ENCODE measurements at places on chromosomes 12 and 14. TPM values are rescaled to one million over a fixed set of nuclear protein-coding genes. Genes with fewer than 3 reads are reported as not detected.

The BDKRB2 gene
- 0.63 TPM for total RNA-seq

GRCh38 chr14:61379639-61380184 is 58.3 kb downstream of the PRKCH start:
- DNase-seq: no peak

DNA sequence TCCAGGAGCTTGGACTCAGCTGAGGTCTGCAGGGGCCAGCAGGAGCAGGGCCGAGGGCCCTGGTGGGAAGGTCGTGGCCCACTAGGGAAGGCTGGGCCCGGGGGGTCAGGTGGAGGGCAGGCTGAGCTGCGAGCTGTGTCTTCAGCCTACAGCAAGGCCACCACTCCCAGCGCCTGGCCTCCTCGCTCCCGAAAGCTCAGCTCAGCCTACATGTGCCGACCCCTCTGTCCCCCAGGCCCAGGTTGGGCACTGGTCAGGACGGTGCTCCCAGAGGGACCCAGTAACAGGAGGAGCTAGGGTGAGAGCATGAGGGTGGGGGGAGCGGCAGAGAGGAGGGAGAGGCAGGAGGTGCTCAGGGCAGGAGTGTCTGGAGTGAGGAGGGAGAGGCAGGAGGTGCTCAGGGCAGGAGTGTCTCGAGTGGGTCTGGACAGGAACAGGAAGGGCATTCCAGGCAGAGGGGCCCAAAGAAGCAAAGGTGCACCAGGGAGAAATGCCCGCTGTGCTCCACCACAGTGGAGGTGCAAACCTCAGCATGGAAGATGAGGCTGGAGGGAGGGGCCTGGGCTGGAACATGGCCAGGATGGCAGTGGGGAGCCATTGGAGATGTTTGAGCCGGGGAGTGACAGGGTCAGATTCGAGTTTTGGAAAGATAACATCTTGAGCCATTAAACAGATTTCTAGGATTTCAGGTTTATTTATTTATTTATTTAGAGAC is 29.1 kb upstream of the GPR132 start:
- peak; percentile 20 for DNase-seq

The TBC1D30 gene
- 0.67 TPM for total RNA-seq

The PDE3A gene
- total RNA-seq: 183 TPM

GRCh38 chr12:124434951-124435805 is 132.2 kb downstream of the NCOR2 start:
- DNase-seq: no peak

- peak; percentile 25 for DNase-seq
Measured at GRCh38 chr14:100296106-100296651, 10.1 kb downstream of the SLC25A29 start.

The IPO4 gene
- total RNA-seq: 17.2 TPM

- DNase-seq: no peak
Measured at GRCh38 chr14:22824711-22825359, 4.9 kb upstream of the MRPL52 start.

- DNase-seq: peak; percentile 32
Measured at GRCh38 chr14:92990456-92991430, 67.8 kb downstream of the CHGA start.

GRCh38 chr12:76762601-76762980 is 1.3 kb upstream of the ZDHHC17 start:
- no peak for DNase-seq

DNA sequence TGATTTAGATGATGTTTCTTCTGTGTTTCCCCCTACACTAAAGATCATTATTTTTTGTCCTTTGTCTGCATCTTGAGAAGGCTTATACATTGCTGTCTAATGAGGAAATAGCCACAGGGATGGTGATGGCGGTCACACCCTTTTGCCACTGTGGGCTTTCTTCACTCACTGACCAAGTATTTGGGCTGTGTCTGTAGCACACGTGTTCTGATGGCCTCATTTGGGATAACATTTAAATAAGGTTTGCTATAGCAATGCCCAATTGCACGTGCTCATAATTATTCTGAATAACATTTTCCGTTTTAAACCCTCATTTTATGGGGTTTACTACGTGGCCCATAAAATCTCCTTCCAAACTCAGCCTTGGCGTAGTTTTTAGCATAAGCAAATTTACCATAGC is 230.3 kb upstream of the PRICKLE1 start:
- DNase-seq: no peak

GRCh38 chr12:128083132-128083729 is 183.7 kb upstream of the TMEM132C start:
- DNase-seq: no peak

- DNase-seq: no peak
Measured at GRCh38 chr14:22268875-22269274, 320.1 kb downstream of the DAD1 start.

- DNase-seq: no peak
Measured at GRCh38 chr14:51006781-51007211, 62.5 kb upstream of the PYGL start.

The ASPG gene
- 14.7 TPM for total RNA-seq

DNA sequence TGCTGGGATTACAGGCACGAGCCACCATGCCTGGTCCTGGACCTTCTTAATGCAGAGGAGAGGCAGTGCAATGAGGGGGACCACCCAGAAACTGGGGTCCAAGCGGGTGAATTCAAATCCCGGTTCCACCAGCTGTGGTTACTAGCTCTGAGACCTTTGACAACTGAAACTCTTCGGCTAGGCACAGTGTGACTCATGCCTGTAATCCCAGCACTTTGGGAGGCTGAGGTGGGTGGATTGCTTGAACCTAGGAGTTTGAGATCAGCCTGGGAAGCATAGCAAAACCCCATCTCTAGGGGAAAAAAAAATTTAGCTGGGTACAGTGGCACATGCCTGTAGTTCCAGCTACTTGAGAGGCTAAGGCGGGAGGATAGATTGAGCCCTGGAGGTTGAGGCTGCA is 5.0 kb upstream of the CD4 start:
- DNase-seq: no peak

DNA sequence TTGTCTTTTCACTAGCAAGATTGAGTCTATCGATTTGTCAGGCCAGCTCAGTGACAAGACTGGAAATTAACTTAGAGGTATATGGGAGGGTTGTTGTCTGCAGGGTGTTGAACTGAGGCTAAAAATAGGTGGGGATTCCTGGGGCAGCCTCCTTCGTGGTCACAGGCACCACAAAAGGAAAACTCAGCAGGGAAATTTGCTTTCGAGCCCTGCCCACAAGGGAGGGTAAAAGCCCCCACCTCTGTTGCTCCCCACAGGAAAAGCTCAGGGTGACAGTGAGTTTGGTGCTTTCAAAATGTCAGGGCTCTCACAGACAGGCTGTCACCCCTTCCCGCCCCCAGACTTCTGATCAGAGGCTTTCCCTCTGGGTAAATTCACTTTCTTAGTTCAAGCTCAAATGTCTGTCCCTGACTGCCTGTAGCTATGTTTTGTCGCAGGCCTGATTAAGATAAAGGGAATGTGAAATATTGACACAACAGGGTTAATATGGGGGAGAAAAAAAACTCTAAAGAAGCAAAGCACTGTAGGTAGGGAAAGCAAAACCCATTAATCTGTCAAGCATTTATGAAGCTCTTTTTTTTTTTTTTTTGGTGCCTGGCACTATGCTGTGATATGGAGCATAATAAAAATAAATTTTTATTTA is 11.7 kb upstream of the NFKBIA start:
- DNase-seq: no peak

GRCh38 chr12:104703372-104703771 is 246.6 kb downstream of the CHST11 start:
- DNase-seq: no peak

DNA sequence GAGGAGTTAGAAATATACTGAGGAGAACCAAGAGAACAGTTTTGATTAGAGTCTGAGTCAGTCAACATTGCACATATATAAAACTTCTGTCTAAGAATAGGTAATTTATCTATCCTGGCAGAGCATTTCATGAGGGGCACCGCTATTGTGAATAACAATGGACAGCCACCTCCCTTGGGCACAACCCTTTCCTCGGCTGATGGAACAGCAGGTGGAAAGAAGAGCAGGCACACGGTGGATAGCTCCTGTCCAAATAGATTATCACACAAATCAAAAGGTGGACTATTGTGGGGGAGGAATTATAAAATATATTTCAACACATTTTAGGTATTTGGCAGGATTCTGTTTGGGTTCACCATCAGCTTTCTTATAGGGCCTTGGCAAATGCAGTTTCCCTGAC is 84.0 kb upstream of the PTPRB start:
- DNase-seq: no peak

The OR9K2 gene
- total RNA-seq: not detected

DNA sequence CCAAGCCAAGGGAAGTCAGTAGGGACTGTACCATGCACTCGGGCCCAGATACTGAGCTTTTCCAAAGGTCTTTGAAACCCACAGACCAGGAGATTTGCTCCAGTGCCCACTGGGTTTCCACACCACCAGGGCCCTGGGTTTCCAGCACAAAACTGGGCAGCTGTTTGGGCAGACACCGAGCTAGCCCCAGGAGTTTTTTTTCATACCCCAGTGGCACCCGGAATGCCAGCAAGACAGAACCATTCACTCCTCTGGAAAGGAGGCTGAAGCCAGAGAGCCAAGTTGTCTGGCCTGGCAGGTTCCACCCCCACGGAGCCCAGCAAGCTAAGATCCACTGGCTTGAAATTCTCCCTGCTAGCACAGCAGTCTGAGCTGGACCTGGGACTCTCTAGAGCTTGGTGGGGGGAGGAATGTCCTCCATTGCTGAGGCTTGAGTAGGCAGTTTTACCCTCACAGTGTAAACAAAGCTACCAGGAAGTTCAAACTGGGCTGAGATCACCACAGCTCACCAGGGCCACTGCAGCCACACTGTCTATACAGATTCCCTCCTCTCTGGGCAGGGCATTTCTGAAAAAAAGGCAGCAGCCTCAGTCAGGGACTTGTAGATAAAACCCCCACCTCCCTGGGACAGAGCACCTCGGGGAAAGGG is 793.7 kb downstream of the RPS29 start:
- DNase-seq: no peak

The KIF5A gene
- total RNA-seq: 0.20 TPM

DNA sequence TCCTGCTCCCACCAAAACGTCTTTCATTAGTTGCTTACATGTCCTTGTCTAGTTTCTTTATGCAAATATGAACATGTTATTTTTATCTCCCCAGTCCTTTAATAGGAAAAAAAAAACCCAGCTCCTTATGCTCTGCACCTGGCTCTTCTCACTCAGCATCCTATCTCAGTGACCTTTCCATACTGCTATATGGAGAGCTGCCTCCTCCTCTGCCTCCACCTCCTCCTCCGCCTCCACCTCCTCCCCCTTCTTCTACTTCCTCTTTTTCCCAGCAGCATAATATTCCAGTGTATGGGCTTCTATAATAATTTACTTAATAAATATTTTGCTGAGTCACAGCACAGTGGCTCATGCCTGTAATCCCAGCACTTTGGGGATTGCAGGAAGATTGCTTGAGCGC is 31.5 kb downstream of the ABCB9 start:
- DNase-seq: no peak

DNA sequence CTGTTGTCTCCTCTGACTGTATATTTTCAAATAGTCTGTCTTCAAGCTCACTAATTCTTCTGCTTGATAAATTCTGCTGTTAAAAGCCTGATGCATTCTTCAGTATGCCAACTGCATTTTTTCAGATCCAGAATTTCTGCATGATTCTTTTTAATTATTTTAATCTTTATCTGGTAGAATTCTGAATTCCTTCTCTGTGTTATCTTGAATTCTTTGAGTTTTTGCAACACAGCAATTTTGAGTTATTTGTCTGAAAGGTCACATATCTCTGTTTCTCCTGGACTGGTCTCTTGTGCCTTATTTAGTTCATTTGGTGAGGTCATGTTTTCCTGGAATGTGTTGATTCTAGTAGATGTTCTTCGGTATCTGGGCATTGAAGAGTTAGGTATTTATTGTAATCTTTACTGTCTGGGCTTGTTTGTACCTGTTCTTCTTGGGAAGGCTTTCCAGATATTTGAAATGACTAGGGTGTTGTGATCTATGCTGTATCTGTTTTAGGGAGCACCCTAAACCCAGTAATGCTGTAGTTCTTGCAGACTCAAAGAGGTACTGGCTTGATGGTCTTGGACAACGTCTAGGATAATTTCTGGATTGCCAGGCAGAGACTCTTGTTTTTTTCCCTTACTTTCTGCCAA is 193.8 kb upstream of the NPAS3 start:
- DNase-seq: no peak

The RNASE1 gene
- 441 TPM for total RNA-seq

GRCh38 chr12:56593909-56594621 is 36.1 kb downstream of the BAZ2A start:
- DNase-seq: no peak

- no peak for DNase-seq
Measured at GRCh38 chr14:51410897-51411296, 170.8 kb downstream of the TMX1 start.

GRCh38 chr14:73792481-73792880 is 59.1 kb upstream of the PTGR2 start:
- no peak for DNase-seq

The PTHLH gene
- total RNA-seq: 0.72 TPM

- DNase-seq: no peak
Measured at GRCh38 chr12:236445-236844, 22.5 kb upstream of the SLC6A12 start.

The HOXC4 gene
- total RNA-seq: not detected

- no peak for DNase-seq
Measured at GRCh38 chr12:47707905-47708543, 2.2 kb upstream of the RPAP3 start.

The OVCH1 gene
- not detected for total RNA-seq

GRCh38 chr14:65478017-65478416 is 65.5 kb downstream of the FUT8 start:
- DNase-seq: no peak

The GALNT9 gene
- total RNA-seq: not detected

DNA sequence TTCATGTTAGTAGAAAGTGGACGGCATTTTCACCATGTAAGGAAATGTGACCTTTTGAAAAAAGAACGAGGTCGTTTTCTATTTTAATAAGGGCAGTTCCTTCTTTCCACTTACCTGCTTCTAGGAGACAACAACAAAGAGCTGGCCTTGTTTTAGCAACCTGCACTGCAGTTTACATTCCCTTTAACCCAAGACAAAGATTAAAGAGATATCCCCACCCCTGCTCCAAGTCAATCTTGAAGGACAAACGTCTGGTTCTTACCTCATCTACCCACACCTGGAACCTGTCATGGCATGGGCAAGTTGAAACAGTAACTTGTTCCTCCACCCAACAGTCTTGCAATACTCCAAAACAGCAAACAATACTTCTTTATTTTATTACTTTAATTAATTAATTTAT is 32.7 kb downstream of the ZCCHC8 start:
- DNase-seq: no peak

DNA sequence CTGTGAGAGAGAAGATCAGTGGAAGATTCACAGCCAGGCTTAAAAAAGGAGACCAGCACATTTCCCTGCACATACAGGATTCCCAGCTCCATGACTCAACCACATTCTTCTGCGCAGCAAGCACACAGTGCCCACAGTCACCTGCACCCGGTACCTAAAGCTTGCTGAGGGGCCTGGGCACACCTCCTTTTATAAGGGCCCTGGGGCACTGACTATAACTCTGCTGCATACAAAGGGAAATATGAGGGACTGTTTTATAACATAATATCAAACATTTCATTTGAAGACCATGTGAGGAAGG is 322.9 kb downstream of the DAD1 start:
- no peak for DNase-seq
